ENCODE measurements at places on chromosomes 11 and 22. TPM values are rescaled to one million over a fixed set of nuclear protein-coding genes. Genes with fewer than 3 reads are reported as not detected.

BTBD18 gene
- total RNA-seq = not detected

DNA sequence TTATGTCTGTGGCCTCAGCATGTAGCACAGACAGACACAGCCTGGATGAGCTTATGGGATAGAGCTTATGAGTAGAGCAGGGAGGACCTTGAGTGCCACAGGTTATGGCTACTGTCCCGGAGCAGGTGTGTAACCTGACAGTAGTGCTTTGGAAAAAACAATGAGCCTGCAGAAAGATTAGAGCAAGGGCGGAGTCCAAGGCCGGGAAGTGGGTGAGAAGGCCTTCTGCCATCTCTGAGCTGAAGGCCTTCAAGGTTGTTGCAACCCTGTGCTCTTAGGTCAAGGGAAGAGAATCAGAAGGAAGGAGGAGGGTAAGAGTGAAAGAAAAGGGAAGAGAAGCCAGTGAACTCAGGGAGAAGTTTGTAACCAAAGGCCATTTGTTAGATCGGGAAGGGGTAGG lies 3.9 kb upstream of the TAGLN start:
- no peak for DNase-seq

MAPK8IP2 gene
- 1.3 TPM for total RNA-seq

DNA sequence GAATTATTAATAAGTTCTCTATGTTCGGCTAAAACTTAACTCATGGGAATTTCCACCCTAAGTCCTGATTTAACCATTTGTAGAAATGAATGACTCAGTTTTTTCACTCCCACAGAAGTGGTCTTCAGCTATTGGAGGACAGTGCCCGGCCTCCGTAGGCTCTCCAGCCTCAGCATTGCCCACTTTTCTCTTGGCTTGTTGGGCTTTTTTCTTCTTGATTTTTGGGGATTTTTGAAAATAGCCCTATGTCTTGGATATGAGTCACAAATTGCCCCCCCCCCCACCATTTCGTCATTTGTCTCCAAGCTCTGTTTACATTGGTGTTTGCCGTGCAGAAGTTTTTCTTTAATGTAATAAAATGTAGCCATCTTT lies 66.7 kb downstream of the PACS1 start:
- DNase-seq = no peak

DNA sequence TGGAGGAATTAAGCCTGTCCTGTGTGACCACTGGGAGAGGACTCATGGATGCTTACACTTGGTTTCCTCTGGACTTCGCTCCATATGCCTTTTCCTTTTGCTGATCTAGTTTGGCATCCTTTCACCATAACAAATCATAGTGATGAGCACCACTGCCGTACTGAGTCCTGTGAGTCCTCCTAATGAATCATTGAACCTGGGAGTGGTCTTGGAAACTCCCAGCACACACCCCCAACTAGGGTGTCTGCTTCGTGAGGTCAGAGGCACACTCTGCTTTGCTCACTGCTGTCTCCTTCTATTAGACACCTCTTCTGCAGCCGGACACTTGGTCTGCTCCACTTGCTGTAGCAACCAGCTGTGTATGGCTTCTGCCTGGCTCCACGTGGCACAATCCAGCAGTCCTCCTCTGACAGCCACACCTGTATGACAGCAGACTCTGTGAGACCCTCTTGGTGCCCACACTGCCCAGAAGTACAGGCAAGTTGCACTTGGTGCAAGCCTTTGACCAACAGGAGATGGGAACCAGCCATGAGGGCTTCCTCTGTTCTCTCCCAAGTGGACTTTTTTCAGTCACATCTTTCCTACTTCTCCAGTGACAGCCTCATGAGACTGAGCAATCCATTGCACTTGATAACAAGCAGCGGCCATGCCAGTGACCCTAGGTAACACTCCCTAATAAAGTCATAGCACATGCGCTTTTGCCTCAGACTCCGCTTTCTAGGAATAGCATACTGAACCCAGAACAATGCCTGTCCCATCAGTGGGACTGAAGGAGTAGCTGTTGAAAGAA lies 65.0 kb upstream of the HMGXB4 start:
- DNase-seq = no peak

DNA sequence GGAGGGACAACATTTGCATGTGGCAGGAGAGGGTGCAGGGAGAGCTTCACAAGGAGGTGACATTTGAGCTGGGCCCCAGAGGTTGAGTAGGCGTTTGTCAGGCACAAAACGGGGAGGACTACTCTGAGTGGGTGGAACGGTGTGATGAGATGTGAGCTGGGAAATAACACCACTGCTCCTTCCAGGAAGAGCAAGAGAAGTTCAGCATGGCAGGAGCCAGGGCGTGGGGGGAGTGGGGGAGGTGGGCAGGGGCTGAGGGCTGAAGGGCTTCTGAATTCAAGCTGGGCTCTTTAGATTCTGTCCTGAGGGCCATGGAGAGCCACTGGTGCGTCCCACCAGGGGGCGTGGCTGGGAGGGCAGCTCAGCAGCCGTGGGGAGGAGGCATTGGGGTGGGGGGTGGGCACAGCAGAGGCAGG lies 54.2 kb downstream of the OTOG start:
- peak; percentile 57 for DNase-seq

GRCh38 chr11:124041254-124041653 lies at the start of gene OR10G7:
OR10G7 (minus strand) TSS chr11:124041325; CDS start chr11:124039001, 2,324 bp downstream.
- no peak for DNase-seq

DNA sequence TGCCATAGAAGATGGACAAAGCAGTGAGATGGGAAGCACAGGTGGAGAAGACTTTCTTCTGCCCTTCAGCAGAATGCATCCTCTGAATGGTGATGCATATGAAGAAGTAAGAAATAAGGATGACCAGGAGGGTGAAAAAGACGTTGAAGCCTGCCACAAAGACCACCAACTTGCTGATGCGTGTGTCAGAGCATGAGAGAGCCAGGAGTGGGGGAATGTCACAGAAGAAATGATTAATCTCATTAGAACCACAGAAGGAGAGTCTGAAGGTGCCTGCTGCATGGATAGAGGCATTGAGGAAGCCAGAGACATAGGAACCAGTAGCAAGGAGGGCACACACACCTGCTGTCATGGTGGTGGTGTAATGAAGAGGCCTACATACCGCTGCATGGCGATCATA lies 550 bp downstream of the OR5B21 start:
- no peak for DNase-seq

- DNase-seq = no peak
Measured at GRCh38 chr11:86116386-86116726, 47.5 kb upstream of the PICALM start.

DNA sequence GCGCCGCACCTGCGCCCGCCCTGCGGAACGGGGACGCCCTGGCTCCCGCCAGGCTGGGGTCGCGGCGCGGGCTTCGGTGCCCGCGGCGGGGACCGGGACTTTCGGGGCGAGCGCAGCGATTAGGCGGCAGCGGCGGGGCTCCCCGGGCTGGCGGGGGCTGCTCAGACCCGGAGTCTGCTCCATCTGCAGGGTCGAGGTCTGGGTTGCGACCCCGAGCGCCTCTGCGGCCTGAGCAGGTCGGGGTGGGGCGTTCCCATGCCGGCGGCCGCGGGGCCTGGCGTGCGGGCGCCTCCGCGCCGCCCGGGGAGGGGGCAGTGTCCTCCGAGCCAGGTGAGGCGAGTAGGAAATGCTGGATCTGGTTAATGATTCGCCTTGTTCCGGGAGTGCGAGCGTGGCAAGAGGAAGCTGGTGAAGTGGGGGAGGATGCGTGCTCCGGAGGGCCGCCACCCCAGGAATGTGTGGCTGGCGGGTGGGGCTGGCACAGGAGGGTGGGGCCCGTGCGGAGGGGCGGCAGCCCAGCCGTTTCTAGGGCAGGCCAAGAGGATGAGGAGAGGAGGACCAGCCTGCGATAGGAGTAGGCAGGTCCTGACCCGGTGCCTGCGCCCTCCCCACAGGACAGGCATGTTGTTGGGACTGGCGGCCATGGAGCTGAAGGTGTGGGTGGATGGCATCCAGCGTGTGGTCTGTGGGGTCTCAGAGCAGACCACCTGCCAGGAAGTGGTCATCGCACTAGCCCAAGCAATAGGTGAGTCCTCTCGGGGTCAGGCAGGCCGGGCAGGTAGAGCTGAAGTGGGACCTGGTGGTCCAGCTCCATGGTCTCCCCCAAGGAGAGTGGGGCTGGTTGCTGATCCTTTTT lies 606 bp downstream of the RASSF7 start:
- DNase-seq = peak; percentile 57

DNA sequence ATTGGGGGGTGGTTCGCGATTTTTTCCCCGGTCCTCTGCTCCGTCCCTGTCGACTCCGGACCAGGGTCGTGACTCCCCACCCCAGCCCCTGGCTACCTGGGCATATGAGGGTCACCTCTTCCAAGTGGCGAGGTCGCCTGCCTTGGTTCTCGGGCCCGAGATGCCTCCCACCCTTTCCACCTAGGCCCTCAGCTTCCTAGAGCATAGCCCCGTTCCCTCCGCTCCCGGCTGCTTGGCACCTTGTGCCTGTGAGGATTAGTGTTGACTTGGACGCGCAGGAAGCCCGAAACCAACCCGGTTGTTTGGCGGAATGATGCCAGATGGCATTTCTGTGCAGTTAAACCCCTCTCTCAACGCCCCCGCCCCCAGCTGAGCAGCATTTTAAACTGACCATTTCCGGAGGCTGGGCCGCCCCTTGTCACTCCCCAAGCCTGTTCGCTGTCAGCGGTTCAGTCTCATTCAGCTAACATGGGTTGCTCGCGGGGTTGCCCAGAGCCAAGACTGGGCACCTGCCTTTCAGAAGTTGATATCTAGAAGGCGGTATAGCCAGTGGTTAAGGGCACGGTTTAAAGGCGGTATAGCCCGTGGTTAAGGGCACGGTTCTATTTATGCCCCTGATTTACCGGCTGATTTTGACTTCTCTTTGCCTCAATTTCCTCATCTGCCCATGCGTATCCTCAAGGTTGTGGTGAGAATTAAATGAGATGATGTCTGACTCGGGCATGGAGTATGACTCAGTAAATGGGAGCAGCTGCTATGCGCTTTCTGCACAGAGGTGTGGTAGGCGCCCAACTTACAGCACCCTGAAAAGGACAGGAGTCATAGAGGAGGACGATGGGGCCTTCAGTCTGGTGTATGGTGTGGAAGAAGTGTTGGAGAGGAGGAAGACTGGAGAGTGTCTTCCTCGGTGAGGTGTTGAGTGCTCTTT lies 639 bp downstream of the INCENP start:
- peak; percentile 72 for DNase-seq

DNA sequence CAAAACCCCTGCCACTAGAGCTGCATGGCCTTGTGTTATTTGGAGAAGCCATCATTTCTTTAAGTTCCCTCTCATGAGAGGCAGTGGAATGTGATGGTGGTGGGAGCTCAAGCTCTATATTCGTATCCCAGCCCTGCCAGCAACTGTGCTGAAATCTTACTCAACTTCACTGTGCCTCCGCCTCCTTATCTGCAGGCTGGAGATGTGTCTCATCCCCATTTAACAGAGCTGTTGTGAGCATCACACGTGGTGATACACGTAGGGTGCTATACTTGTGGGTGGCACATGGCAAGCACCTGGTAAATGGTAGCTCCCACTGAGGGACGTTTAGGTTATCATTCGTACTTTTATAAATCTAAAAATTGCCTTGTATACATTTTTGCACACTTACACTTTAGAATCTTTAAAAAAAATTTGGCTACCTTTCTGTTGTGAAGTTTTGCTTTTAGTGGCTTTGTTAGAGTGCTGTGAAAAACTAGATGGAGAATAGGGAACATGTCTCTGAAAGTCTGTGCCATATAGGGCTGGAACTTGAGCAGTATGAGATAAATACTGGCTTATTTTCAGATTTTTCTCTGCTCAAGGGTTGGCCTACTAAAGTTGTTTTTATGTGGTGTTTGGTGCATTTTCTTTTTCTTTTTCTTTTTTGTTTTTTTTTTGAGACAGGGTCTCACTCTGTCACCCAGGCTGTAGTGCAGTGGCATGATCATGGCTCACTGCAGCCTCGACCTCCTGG lies 23.2 kb downstream of the TNRC6B start:
- DNase-seq = peak; percentile 54

SCN4B gene
- not detected for total RNA-seq

CFAP300 gene
- total RNA-seq = not detected

RIBC2 gene
- not detected for total RNA-seq

DNA sequence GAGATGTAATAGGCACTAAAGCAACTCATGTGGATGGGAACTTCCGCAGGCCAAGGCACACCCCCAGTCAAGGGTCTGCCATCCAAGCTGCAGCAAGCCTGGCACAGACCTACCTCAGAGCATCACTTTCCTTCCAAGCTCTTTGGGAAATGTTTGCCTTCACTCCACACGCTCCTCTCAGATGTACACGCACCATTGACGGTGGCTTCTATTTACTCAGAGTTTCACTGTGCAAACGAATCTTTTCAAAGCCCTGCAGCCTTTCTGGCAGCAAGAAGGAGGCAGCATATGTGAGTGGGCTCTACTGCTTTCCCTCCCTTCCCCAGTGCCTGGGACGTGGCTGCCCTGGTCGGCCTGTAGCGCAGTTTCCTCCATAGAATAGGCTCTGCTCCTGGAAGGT lies 60.9 kb upstream of the USP47 start:
- DNase-seq = no peak

DNA sequence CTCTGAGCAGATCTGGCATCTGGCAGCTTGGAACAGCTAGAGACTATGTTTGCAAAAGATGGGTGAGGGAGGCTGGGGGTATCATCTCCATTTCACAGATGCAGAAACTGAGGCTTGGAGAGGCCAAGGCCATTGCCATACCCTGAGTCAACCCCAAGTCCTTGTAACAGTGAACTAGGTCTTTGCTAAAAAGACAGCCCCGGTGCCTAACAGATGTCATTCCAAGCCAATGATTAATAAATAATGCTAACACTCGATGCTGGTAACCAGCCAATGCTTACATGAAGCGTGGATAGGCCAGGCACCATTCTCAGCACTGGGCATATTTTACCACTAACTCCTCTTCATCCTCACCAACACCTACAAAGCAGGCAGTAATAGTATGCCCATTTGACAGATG lies 164.0 kb downstream of the MN1 start:
- DNase-seq = no peak

VWCE gene
- total RNA-seq = 0.07 TPM

GRCh38 chr22:22195265-22196017 lies 49.1 kb upstream of the VPREB1 start:
- peak; percentile 94 for DNase-seq

MRPL11 gene
- 69.6 TPM for total RNA-seq

IGLL1 gene
- total RNA-seq = 171 TPM

DNA sequence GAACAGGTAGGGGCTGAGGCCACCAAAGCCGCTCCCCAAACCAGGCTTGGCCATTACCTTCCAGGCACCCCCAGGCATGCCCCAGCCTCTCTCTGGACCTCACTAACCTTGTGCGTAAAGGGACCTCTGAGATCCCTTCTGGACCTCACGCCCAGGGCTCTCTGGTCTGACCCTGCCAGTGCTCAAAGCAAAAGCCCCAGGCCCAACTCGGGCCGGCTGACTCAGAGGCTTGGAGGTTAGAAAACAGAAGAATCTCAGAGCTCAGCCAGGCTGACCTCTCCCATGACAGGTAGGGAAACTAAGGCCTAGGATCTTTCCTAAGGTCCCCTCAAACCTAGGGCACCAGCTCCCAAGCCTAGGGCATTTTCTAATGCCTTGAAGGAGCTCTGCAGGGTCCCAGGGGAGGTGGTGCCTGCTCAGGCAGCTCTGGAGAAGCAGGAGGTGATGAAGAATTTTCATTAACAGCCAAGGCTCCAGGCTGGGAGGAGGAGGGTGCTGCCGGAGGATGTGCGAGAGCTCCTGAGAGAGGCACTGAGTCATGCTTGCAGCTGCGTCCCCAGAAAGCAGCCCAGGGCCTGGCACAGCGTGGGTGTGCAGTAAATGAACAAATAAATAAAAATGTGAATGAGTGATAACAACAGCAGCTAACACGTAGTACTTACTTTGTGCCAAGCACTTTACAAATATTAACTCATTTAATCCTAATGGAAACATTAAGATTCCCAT lies 25.6 kb downstream of the ARRB1 start:
- no peak for DNase-seq
